ENCODE measurements at places on chromosomes 7 and 10. TPM values are rescaled to one million over a fixed set of nuclear protein-coding genes. Genes with fewer than 3 reads are reported as not detected.

GRCh38 chr7:1619152-1620079 is 49.6 kb upstream of the PSMG3 start:
- no peak for DNase-seq

The NODAL gene
- not detected for total RNA-seq

The AKR1E2 gene
- 18.2 TPM for total RNA-seq

- no peak for DNase-seq
These were observed 118.1 kb downstream of the GNAT3 start for GRCh38 chr7:80393786-80394185.

The CACNA2D1 gene
- total RNA-seq: 80.5 TPM

GRCh38 chr7:12927635-12928434 is 240.4 kb downstream of the ARL4A start:
- no peak for DNase-seq

DNA sequence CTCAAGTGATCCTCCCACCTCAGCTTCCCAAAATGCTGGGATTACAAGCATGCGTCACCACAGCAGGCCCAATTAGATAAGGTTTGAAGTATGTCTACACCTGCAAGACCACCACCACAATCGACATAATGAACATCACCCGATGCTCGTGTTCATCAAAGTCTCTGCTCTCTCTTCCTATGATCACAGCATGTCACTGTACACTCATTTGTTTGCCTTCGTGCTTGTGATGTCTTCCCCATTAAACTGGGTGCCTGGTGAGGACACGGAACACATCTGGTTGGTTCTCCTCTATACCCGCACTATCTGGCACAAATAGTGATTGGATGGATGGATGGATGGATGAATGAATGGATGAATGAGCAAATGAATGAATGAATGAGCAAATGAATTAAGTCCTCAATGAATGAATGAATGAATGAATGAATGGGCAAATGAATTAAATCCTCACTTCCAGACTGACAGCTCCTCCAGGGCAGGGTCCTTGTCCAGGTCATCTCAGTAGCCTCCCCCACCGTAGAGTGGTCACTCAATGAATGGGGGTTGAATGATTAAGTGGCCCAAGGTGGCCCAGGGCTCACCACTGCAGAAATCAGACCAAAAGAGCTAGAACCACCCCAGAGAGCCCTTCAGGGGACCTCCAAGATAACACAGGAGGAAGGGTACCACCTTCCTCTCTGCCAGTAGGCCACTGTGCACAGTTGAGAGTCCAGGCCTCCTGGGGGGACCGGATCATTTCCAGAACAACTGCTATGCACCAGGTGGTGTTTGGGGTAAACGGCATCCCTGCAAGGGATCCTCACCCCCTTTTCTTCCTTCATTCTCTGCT is 101.9 kb upstream of the TNRC18 start:
- no peak for DNase-seq

The THSD7A gene
- total RNA-seq: 11.9 TPM

GRCh38 chr7:37782166-37782565 is 66.2 kb upstream of the NME8 start:
- no peak for DNase-seq

GRCh38 chr10:50604809-50605208 is 18.9 kb downstream of the SGMS1 start:
- DNase-seq: no peak

The CYP26C1 gene
- 0.39 TPM for total RNA-seq

GRCh38 chr7:132877573-132877972 is 204.3 kb downstream of the CHCHD3 start:
- no peak for DNase-seq

GRCh38 chr10:86958116-86958900 is at the start of gene SNCG:
SNCG (plus strand) TSS chr10:86958599; CDS start chr10:86958698, 99 bp downstream.
- DNase-seq: no peak

DNA sequence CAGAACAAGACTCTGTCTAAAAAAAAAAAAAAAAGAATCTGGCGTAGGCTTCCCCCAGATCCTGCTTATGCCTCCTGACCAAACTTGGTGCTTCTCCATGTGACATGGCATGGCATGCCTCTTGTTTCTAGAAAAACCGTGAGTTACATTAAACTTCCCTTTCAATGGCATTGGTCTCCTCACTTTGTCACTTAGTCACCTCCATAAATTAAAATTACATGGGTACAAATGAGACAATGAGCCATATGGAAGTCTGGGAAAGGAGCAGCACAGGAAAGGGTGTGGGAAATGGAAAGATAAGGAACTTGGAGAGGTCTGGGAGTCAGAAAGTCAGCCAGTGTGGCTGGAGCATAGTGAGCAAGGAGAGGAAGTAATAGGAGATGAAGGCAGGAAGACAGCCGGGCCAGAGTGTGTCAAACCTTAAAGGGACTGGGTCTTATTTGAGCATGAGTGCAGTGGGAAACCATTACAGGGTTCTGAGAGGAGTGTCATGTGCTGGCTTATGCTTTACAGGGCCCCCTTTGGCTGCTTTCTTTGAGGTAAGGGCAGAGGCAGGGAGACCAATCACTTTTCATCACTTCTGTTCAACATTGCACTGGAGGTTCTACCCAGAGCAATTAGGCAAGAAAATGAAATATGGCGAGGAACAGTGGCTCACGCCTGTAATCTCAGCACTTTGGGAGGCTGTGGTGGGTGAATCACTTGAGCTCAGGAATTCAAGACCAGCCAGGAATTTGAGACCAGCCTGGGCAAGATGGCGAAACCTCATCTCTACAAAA is 21.3 kb upstream of the ZMIZ2 start:
- no peak for DNase-seq

GRCh38 chr7:85186083-85186520 is 754 bp downstream of the SEMA3D start:
- DNase-seq: no peak

GRCh38 chr10:92690915-92691590 is 1.3 kb downstream of the HHEX start:
- DNase-seq: no peak

DNA sequence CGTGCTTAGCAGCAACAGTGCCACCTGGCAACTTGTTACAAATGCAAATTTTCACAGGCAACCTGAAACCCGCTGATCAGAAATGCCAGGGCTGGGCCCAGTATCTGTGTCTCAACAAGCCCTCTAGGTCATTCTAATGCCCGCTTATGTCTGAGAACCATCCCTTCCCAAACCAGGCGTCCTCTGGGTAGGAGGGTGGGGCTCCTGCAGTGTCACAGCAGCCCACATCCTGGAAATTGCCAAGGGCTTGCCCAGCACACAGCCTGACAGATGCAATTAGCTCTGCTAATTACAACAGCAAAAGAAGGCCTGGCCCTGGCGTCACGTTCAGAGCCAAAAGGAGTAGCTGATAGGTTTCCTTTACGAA is 15.9 kb downstream of the ITPRIP start:
- DNase-seq: no peak
